ENCODE measurements at places on chromosomes 12 and 14. TPM values are rescaled to one million over a fixed set of nuclear protein-coding genes. Genes with fewer than 3 reads are reported as not detected.

Gene LAG3
- total RNA-seq: 64.8 TPM

DNA sequence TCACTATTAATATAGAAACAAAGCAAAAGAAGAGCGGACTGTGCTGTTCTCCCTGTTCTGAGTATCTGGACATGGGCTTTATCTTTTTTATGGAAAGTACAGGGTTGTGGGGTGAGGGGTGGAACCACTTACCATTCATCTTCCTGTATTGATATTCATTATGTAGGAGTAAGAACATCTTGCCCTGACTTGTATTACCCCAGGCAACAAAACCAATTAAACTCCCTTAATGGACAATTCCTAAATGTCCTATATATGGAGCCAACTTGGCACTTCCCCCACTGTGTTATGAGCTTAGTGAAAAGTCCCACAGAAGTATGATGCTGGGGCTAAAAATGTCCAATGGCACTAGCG is 139.9 kb upstream of the KRR1 start:
- no peak for DNase-seq

DNA sequence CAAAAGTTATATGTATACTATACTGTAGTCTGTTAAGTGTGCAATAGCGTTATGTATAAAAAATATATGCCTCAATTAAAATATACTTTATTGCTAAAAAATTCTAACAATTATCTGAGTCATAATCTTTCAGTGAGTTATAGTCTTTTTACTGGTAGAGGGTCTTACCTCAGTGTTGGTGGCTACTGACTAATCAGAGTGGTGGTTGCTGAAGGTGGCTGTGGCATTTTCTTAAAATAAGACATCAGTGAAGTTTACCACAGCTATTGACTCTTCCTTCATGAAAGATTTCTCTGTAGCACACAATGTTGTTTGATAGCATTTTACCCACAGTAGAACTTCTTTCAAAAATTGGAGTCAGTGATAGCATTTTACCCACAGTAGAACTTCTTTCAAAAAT is 23.4 kb downstream of the POLR3B start:
- DNase-seq: no peak

- no peak for DNase-seq
These were observed 165.9 kb downstream of the DERA start for GRCh38 chr12:16076970-16077522.

- DNase-seq: no peak
These were observed 168.6 kb downstream of the STXBP6 start for GRCh38 chr14:24881116-24881893.

- no peak for DNase-seq
These were observed 29.4 kb downstream of the RIN3 start for GRCh38 chr14:92542766-92543554.

GRCh38 chr12:22709292-22709691 is 84.3 kb downstream of the ETNK1 start:
- no peak for DNase-seq

DNA sequence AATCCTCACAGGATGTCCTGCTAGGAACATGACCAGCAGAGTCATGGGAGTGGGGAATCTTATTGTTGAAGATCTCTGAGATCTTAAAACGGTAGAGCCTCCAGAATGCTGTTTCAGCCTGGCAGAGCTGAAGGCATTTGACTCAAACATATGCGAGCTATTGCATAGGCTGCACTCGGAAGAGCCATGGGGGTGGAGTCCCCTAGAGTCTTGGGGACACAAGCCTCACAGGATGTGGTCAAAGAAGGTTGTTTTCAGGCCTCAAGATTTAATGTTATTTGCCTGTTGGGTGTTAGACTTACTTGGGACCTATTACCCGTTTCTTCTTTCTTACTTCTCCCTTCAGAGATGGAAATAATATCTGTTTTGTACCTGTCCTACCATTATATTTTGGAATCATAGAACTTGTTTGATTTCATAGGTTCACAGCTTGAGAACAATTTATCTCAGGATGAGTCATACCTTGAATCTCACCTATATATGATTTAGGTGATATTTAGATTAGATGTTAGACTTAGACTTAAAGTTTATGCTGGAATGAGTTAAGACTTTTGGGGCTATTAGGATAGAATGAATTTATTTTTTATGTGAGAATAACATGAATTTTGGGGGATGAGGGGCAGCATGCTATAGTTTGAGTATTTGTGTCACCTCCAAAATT is 172.2 kb upstream of the ATP2B1 start:
- DNase-seq: peak; percentile 48

Gene FAIM2
- 0.08 TPM for total RNA-seq

Gene AQP2
- total RNA-seq: not detected

- DNase-seq: no peak
These were observed 2.2 kb downstream of the PDZRN4 start for GRCh38 chr12:41190338-41190737.
